ENCODE measurements at places on chromosomes 4 and X.

GRCh38 chr4:41532882-41533281 is 5.1 kb upstream of the LIMCH1 start:
- no peak for DNase-seq

DNA sequence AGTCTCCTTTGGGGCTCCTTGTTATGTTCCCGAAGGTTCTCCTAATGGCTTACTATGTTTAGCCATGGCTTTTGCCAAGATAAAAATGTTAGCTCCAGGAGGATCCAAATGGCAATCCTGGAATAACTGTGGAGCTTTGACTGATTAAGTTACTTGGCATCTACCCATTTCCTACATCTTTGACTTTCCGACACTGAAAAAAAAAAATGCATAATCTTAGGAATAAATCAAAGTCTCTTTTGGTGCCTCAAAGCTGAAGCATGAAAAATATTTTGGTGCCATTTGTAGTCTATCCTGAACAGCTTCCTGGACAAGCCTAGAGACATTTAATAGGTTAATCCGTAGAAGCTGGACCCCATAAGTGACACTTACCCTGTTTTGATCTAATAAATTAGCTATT is 191.7 kb downstream of the PALLD start:
- no peak for DNase-seq

DNA sequence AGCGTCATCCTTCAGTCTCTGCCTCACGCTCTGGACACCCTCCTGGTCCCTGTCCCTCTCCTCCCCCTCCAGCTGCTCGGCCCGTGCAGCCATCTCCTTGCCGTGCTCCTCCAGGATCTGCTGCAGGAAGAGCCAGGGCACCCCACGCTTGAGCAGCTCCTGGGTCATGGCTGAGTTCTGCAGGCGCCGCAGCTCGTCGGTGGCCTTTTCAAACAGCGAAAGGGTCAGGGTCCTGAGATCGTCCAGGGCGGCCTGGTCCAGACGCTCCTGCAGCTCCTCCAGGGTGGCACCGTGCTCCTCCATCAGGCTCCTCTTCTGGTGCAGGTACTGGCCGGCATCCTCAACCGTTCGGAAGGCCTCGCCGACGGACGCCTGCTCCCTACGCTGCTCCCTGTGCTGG is 85.8 kb downstream of the EVC2 start:
- no peak for DNase-seq

- DNase-seq, result no peak
These were observed 95.7 kb upstream of the NKX1-1 start for GRCh38 chr4:1501754-1502500.

- DNase-seq, result no peak
These were observed 34.5 kb downstream of the PHKA2 start for GRCh38 chrX:18949291-18949943.

GRCh38 chrX:103248553-103248952 is 6.4 kb downstream of the TCEAL8 start:
- DNase-seq, result peak; percentile 29

GRCh38 chr4:176538217-176538925 is 218.6 kb downstream of the SPCS3 start:
- DNase-seq, result no peak

DNA sequence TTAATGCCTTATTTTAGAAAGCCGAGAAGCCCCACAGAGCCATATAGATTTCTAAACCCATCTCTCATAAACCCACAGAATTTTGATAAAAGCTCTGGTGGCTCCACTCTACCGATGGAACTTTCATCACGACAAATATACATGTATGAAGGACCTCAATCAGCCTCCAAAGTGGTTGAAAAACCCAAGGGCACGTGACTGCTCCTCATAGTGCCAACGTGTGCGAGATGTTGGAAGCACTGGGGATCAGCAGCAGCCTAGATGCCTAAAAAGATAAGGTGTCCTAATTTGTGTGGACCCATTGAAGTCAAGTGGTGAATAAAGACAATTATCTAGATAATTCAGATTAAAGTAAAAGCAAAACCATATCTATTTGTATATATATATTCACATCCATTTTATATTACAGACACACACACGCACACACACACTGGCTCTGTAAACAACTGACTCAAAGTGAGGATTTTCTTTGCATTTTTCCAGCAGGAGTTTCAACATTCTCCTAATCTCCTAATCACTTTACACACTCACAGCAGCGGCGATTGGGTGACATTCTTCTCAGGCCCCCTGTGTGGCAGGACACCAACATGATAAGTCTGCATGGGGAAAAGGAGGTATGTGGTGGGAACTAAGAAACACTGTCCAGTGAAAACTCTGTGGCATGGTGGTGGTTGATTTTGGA is 2.8 kb upstream of the PITX2 start:
- no peak for DNase-seq

DNA sequence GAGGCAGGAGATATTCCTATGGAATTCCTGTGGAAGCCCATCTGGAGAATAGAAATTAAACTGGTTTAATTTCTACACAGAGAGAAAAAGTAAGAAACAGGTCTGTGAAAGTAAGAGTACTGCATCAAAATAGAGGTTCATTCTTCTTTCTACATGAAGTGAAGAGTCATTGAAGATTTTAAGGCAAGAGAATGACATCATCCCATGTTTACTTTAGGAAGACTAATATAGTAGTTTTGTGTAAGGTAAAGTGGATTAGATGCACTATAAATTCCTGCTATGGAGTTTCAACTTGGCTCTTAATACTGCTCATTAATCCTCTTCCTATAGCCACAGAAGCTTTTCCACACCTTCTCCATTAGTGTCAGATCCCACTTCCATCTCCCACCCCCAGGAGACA is 47.6 kb downstream of the CNGA1 start:
- DNase-seq, result no peak

GRCh38 chr4:126385954-126386353 is 1071.2 kb downstream of the FAT4 start:
- no peak for DNase-seq

DNA sequence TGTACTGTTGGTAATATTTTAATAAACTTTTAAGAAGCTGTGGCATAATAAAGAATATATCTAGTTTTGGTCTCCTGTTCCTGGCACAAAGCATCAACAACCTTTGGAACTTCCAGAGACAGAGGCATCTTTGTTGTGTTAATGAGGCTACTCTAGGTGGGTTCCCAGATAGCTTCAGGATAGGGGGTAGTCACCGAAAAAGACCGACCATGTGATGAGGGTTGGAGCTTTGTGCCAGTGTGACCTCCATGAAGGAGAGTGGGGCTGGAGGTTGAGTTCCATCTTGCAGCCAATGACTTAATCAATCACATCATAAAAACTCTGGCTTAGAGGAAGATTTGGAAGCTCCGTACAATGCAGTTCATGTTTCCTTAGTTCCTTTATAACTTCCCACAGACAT is 9.9 kb downstream of the PPAT start:
- DNase-seq, result peak; percentile 5

GRCh38 chrX:16826207-16826606 is 39.9 kb downstream of the TXLNG start:
- peak; percentile 41 for DNase-seq

GRCh38 chr4:7044137-7044930 is 1.2 kb downstream of the TADA2B start:
- no peak for DNase-seq

DNA sequence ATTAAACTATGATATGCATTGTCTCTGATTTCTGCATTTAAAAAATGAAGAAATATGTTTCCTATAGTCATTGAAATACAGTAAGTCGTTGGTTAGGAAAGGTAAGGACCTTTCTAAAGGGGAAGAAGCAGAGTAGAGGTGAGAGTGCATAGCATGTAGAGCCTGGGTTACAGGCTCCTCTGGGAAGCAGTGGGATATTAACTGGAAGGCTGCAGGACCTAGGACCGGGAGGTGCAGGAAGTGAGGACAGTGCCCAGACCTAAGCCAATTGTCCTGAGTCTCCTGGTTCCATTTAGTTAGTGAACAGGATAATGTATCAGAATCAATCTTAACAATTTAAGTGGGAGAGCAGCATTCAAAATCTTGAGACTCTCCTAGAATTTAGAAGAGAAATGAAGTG is 237.1 kb upstream of the NUDT6 start:
- DNase-seq, result no peak

DNA sequence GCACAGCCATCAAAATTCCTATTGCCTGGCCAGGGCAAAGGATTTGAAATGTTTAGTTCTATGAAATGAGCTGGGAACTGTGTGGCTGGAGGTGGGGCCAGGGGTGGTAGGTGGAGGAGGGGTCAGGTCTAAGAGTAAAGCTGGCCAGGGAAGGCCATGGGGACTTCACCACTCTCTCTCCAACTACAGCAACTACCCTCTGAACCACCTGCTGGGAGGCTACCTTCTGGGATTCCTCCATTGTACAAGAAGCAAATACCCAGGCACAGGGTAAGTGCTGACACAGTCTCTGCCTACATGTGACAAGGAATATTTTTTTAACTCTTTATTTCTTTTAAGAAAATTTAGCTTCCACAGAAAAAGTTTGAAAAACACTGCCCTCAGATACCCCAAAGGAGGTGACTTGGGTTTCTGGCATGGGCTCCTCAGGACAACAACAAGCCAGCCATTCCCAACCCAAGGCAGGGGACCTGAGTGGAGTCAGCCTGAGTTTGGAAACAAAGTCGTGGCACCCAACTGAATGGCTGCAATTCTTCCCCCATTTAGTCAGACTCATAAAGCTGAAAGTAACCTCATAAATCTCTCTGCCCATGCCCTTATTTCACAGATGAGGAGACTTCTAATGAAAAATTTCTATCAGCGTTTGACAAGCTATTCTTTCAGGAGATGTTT is 593.8 kb upstream of the DIPK2B start:
- DNase-seq, result no peak

DNA sequence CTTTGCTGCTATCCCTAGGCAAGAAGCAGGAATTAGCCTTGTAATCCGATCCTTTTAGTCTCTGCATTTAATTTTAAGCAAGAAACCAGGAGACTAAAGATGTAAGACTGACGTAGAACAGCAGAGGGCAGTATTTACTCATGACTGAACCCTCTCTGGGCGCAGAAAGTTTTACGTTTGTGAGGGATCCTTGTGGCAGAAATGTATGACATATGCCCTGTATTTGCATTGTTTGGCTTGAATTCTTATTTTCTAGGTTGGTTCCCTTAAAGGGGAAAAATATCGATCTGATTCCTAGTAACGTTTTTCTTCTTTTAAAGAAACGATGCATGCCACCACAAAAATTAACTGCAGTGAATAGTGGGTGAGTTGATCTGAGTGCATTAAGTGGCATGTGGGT is 1.3 kb upstream of the FAT4 start:
- DNase-seq, result peak; percentile 51

GRCh38 chr4:73099143-73099542 is 29.6 kb upstream of the COX18 start:
- no peak for DNase-seq

- no peak for DNase-seq
These were observed 238.2 kb upstream of the MAD2L1 start for GRCh38 chr4:120304801-120305200.

- no peak for DNase-seq
These were observed 35.2 kb upstream of the CBLL2 start for GRCh38 chrX:22237479-22237878.

DNA sequence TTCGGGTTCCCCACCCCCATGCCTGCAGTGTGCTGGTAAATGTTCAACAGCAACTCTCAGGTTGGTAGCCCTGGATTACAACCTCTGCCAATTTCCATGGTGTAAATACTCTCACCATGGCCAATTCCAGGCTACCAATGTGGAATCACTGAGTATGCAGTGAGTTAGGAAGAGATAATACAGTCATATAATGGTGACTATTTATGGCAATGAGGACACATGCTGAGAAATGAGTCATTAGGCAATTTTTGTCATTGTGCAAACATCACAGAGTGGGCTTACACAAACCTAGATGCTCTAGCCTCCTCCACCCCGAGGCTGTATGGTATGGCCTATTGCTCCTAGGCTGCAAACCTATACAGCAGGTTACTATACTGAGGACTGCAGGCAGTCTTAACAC is 4.6 kb upstream of the CLDN24 start:
- no peak for DNase-seq

DNA sequence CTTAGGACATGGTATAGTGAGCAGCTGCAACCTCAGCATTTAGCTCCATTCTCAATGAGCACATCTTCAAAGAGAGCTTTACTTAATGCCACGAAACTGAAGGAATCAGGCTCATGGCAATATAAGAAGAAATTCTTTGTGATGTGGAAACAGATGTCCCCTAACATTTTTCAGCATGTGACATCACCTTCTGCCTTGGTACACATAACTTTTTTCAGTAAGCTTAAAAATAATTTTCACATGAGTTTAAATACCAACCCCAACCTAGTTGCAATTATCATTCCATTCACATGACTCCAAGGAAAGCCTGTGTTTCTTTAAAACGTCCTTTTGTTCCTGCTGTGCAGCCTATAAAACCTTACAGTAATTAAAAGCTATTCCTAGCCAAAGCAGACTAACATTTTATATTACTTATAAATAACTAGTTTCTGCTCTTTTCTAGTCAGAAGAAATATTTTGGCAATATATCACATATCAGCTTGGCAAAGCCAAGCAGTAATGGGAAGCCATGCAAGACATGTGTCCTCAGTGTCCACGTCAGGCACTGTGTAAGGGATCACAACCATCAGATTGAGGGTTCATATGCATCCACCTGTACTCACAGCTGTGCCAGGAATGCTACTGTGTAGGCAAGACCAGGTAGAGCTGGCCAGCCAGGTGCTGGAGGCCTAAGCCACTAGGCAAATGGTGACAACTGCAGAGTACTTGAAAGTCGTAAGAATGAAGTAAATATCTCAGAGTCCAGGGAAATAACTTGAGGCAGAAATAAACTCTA is 466.6 kb downstream of the INPP4B start:
- DNase-seq, result no peak

DNA sequence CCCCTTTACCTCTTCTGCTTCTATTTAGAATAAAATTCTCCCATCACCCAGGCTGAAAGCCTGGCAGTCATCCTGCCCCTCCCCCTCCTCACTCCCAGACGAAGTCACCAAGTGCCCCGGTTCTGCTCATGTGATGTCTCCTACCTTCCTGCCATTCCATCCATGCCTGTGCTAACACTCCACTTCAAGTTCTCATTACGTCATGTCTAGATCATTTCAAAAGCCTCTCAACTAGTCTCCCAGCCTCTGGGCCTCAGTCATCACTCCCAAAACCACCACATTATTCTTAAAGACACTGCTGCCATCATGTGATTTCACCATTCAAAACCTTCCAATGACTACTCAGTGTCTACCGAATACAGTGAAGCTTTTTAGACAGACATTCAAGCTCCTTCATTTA is 17.2 kb upstream of the HOPX start:
- DNase-seq, result no peak

DNA sequence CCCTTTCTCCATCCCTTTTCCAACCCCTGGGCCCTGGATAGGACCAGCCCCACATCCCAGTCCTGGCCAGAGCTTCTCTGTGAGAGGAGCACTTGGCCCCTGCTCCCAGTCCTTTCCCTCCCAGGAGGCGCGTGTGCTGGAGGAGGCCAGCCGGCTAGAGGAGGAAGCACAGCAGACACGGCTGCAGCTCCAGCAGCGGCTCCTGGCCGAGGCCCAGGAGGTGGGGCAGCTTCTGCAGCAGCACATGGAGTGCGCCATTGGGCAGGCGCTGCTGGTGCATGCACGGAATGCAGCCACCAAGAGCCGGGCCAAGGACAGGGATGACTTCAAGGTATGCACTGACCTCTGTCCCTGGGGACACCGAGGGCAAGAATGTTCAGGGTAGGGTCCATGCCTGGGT is 87.5 kb downstream of the EVC start:
- no peak for DNase-seq

GRCh38 chrX:31371956-31372355 is 300.1 kb upstream of the FTHL17 start:
- no peak for DNase-seq

Data from B cell (primary cell).